Left ventricle myocardium inferior (tissue), 1 donor: ENCODE measurements at places on chromosomes 3 and 15.

DNA sequence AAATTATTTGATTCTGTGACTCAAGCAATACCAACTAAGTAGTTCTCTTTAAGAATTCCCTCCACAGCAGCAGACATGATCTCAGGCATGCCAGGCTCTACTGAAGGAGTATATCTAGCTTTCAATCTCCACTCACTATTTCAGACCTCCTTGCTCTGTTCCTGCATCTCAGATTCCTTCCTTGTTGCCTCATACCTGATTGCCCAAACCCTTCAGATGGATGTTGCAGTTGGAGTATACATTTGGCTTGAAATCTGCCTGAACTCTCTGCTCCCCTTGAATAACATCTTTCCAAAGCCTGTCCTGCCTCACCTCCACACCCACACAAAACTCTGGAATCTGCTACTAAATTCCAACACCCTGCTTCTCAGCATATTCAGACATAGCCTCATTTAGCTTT is 19.8 kb upstream of the TM4SF4 start:
- no peak for DNase-seq

GRCh38 chr15:76286271-76286879 is 24.9 kb downstream of the ETFA start:
- no peak for DNase-seq

DNA sequence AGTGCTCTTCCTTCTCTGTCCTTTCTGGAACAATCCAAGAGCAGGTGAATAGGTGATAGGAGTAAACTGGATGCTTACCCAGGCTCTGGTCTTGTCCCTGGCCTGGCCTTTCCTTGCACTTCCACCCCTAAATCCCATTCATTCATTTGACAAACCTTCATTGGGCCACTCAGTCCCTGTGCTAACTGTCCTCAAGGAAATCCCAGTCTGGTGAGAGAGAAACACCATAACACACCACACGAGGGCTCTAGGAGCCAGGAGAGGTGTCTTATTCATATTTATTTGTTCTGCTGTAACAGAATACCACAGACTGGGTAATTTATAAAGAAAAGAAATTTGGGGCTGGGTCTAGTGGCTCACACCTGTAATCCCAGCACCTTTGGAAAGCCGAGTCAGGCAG is 22.8 kb downstream of the EFCC1 start:
- DNase-seq, result no peak

- no peak for DNase-seq
These were observed 89.5 kb downstream of the RAD18 start for GRCh38 chr3:8873740-8874139.

DNA sequence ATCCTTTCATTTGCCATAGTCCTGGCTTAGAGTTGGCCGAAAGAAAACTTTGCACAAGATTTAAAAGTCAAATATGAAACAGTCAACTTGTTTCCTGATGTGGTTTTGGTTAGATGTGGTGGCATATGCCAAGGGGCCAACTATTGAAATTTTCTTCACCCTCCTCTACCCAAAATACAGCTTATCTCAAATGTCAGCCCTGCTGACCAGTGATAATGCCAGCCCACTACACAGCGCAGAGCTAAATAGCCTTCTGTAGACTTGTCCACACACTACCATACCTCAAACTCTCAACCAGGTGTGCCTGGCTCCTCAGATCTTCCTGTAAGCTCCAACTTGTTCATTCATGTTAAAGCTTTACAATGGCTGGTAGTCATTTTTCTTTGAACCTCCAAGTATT is 368.5 kb upstream of the STAC start:
- no peak for DNase-seq

- DNase-seq, result no peak
These were observed 2.3 kb upstream of the TM4SF4 start for GRCh38 chr3:149472030-149472797.

- DNase-seq, result no peak
These were observed 30.5 kb downstream of the H1-8 start for GRCh38 chr3:129573493-129573892.

DNA sequence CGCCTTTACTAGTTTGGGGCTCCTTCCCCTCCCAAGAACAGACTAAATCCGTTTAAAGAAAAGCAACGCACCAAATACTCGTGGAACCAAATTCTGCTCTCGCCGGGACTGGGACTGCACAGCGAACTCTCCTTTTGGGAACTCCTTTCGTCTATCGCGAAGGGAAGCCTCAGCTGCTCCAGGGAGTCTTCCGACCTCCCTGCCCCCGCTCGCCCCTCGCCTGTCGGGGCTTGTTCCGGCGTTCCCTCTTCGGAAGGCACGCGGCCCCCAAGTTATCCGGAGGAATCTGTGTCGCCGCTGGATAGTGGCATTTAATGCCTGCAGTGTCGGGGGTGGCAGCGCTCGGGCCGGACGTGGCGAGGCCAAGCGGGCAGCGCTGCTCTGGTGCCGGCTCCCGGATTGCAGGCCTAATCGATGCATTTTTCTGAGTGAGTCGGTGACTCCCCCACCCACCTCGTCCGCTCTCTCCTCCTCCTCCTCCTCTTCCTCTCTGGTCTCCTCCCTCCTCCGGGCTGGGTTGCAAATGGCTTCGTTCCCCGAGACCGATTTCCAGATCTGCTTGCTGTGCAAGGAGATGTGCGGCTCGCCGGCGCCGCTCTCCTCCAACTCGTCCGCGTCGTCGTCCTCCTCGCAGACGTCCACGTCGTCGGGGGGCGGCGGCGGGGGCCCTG is at the start of gene TRIM71:
Gene TRIM71, plus strand, starts transcription at position 440 of the 671 bp plus-strand sequence. Its CDS starts 84 bp downstream, at position 524.
- no peak for DNase-seq

GRCh38 chr3:191321019-191321767 is 8.0 kb upstream of the CCDC50 start:
- DNase-seq, result no peak

GRCh38 chr3:12490547-12490946 is 6.3 kb downstream of the TSEN2 start:
- DNase-seq, result no peak

- DNase-seq, result no peak
These were observed 22.7 kb downstream of the HEG1 start for GRCh38 chr3:125033135-125033534.

DNA sequence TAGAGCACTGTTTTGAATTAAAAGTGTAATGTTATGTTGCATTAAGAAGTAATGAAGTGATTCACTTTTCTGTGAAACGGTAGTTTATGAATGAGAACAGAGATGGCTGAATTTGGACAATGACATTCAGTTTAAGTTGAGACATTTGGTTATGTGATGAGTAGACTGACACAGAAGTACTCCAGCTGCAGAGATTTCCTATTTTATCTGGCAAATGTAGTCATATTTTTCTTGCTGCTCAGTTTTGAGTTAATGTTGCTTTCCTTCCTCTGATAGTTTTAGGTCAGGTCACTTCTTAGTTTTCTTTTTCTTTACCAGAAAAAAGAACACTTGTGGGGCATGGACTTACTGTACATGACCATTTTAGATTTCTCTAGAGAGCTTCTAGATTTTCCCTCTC is 51.2 kb downstream of the ASB7 start:
- no peak for DNase-seq

DNA sequence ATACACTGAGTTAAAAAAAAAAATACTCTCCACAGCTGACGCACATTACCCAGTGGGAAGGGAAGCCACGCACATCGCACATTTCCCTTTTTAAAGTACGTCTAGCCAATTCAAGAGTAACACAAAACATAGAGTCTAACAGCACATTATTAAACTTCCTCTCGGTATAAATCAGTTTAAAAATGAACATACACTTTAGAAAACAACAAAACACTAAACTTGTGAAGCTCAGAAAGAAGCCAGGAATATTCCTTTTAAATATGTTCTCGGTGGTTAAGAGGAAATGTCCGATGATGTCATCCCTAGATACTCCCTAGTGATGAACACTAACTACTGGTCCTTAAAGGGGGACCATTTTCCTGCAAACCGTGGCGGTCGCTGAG is 721 bp downstream of the MYEF2 start:
- DNase-seq, result no peak

DNA sequence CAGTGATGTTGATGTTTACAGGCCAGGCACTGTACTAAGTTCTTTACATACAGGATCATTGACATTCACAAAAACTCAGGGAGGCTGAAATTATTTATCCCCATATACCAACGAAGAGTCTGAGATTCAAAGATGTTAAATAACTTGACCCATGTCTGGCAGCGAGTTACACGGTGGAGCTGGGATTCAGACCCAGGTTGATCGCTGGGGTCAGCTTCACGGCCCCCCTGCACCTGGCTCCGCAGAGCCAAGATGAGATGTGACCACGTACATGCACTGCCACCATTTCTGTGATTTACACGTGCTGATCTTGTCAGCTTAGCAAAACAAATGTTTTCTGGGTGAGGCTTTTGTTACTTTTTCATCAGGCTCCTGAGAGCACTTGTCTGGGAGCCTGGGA is 109.8 kb downstream of the EEFSEC start:
- no peak for DNase-seq
